HFFc6 (cell line): ENCODE measurements at places on chromosomes 3 and 15. TPM values are rescaled to one million over a fixed set of nuclear protein-coding genes. Genes with fewer than 3 reads are reported as not detected.

The ITIH4 gene
- 0.50 to 1.1 TPM (median 0.80 TPM) in 3 replicates for total RNA-seq

The SEMA3F gene
- total RNA-seq: 21.8 to 32.4 TPM (median 29.3 TPM) in 3 replicates

DNA sequence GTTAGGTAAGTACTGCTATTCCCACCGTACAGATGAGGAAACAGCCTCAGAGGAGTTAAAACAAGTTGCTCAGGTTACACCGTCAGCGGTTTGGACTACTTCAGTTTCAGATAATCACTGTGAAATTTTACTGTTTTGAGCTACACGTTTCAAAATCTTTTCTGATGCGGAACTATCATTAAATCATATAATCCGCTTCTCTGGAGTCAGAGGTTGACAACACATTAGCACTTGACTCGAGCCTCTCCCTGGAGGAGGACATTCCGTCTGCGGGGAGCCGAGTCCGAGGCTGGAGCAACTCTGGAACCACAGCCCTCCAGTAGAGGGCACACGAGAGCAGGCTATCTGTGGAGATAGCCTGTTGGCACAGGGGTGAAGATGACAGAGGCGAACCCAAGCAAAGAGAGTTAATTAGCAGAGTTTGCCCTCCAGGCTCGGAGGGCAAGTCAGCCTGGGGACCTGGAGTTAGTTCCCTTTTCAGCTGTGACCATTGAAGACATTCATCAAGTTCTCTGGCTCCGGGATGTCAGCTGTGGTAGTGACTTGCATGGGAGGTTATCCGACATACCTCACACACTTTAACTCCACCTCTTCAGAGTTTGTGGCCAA, 131.2 kb downstream of the IGF1R start:
- H3K4me3 ChIP-seq: no peak overlapping the region; the same call in 1 of the 2 replicates
- H3K36me3 ChIP-seq: 0 out of 2 replicates have a peak, but pooled peaks cover 10% of the 10 kb centered on the region
- peak overlapping the region; percentile 55; the same call in 1 of the 2 replicates for H3K27ac ChIP-seq
- H3K4me1 ChIP-seq: peaks cover 59% of the 10 kb centered on the region
- DNase-seq: peak; percentile 65
- H3K27me3 ChIP-seq: peaks cover 4% of the 10 kb centered on the region; the same call in 1 of the 2 replicates

GRCh38 chr15:77569729-77570125, 63.0 kb downstream of the LINGO1 start:
- H3K4me1 ChIP-seq: peaks cover 13% of the 10 kb centered on the region
- H3K36me3 ChIP-seq: no peaks in the 10 kb centered on the region
- no peak for DNase-seq
- H3K27me3 ChIP-seq: peaks cover 39% of the 10 kb centered on the region
- peak overlapping the region; percentile 53; the same call in 1 of the 2 replicates for H3K4me3 ChIP-seq

The GASK1A gene
- total RNA-seq: not detected in 3 replicates

The ETV5 gene
- total RNA-seq: 48.3 to 69.3 TPM (median 49.9 TPM) in 3 replicates

DNA sequence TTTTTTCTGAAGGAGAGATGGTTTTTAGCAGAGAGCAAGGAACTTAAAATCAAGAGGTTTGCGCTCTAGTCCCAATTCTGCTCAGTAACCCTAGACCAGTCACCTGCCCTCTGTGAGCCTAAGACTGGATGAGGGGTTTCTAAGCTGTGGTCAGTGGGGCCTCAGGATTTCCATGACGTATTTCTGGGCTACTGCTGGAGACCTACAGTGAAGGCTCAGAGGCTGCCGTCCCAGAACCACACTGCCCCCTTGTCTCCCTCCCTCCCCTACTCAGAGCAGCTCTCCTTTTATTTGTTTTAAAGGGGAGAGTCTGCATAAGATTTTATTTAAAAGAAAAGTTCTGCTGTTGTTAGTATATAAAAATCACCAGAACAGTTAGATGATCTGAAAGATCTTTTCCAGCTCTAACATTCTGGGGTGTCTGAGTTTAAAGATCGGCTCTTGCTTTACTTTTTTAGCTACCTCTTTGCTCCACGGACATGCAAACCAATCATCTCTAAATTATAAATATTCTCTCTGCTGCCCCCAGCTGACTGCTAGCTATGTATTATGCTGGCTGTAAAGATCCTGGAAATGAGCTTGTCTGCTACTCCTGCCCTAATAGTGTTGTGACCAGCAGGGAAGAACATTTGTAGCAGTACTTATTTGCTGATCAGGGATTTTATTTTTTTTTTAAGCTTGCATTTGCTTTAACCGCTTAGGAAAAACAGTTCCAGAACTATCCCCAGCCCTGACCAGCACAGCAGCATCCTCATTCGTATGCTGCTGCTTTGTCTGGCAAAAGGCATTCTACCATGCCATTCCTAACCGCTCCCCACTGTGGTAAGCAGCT, 28.6 kb upstream of the NDUFB4 start:
- peak overlapping the region; percentile 78 for H3K27ac ChIP-seq
- H3K4me1 ChIP-seq: peaks cover 62% of the 10 kb centered on the region
- DNase-seq: peak; percentile 69
- H3K27me3 ChIP-seq: no peaks in the 10 kb centered on the region; the same call in 1 of the 2 replicates
- no peaks in the 10 kb centered on the region for H3K36me3 ChIP-seq
- H3K4me3 ChIP-seq: peak overlapping the region; percentile 76

DNA sequence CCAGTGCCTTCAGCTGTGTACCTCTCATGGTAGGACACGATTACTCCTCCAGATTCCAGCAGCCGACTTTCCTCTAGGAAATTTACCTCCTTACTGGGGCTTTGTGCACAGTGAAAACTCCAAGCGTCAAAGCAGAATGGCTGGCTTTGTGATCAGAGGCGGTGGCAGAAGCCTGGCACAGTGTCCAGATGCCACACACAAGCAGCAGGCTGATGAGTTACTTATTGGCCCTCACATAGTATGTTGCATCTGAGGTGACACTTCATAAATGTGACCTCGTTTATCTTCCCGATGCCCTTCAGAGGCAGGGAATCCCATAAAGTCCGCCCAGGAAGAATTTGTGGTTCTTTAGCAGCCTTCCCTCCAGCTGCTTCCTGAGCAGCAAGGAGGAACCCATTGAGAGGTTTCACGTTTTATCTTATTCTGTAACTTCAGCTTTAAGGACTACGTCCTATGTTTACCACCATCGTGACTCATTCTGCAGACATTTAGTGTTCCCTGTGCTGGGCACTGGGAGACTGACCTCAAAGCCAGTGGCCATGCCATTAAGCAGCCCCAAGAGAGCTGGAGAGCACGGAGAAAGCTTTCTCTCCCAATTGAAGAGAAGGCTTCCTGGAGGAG, 107.1 kb upstream of the C15orf61 start:
- peak overlapping the region; percentile 61 for H3K4me3 ChIP-seq
- no peaks in the 10 kb centered on the region for H3K36me3 ChIP-seq
- peak overlapping the region; percentile 76 for H3K27ac ChIP-seq
- peaks cover 1% of the 10 kb centered on the region; the same call in 1 of the 2 replicates for H3K27me3 ChIP-seq
